ENCODE measurements at places on chromosomes 6 and 20.
A peak's percentile ranks its signal among the peaks of the same experiment; 100 is the strongest.

- no peak for DNase-seq
Observed at GRCh38 chr20:4689220-4689619, 32.5 kb upstream of the PRND start.

DNA sequence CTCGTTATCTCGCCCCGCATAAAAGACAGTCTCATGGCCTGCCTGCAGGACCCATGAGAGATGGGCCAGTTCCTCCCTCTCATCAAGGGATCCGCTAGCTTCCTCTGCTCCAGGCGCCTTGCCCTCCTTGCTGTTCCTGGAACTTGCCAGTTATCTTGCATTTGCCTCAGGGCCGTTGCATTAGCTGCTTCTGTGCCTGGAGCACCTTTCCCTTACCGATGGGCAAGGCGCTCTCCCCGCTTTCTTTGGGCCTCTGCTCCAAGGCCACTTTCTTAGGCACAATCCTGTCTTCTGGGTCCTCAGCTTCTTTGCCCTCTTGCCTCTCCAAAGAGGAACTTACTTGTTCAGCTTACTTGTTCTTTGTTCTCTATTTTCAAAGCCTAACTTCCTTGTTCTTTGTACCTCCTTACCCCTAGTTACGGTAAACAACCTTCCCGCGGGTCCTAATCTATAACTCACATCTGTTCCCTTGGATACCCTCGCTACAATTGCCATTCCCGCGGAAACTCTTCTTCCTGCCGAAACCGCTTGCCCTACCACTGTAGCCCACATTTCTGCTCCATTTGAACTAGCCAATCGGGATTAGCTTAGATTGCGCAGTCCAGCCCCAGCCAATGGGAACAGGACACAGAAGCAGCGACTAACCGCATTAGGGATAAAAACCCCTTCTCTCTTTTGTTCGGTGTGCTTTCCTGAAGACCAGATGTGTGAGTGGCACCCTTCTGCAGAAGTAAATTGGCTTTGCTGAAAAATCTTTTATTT lies 887 bp upstream of the NSFL1C start:
- no peak for DNase-seq

DNA sequence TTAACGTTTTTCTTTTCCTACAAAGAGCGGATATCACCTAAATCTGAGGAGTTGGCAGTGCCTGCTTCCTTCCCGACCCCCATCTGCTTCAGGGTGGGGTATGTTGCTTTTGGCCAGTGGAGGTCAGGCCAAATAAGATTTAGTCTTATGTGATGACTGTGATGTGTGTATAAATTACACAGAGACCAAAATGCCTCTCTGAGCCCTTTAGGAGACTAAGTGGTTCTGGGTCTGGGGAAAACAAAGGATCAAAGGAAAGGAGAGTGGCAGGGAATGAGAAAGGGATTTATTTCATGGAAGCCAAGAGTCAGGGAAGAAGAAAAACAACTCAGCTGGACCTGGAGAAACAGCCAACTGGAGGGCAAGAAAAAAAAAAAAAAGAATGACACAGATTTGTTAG lies 39.1 kb upstream of the TBC1D7 start:
- no peak for DNase-seq

- DNase-seq: no peak
Observed at GRCh38 chr6:105819745-105820144, 266.4 kb upstream of the PRDM1 start.

DNA sequence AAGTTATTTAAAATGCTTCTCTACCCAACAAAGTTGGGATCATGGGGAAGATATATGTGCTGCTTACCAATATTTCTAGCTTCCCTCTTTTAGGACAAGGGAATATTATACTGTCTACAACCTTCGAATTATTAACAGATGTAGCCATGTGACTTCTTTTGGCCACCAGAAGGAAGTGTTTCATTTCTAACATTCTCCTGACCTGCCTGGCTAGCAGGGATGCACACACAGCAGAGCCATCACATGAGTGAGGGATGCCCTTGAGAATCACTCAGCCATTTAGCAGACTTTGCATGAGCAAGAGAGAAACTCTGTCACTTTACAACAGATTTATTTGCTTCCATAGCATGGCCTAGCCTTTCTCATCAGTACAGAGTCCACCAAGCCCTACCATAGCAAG lies 230.7 kb upstream of the MARCKS start:
- DNase-seq: no peak

DNA sequence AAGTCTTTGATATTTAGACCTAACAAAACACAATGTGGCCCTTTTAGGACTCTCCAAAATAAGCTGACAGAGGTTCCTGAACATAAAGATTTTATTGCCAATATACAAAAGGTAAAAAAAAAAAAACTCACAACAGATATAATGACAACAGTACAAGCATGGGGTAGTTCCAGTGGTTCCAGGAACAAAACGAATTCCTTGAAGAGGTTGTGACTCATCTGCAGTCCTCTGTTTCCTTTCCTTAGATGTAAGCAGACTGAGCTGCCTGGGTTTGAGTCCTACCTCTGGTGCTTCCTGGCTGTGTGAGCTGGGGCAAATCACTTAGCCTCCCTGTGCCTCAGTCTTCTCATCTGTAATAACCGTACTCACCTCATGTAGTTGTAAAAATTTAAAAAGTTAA lies 13.3 kb upstream of the CTAGE9 start:
- DNase-seq: no peak

DNA sequence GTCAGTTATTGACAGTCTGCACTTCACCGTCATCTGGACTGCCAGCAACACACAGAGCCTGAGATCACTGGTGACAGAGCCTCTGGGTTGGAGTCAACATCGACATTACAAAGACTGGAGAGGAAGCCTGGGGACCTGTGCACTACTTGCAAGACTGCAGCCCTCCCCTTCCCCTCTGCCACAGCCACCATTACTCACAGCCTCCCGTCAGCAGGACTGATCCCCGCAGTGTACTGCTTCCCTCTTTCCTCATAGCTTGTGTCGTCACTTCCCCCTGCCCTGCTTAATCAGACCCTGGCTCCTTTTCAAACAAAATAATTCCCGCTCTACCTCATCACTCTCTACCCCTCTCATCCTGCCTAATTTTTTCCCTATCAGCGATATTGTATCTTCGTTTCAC lies 235.5 kb upstream of the KCNQ5 start:
- DNase-seq: no peak

DNA sequence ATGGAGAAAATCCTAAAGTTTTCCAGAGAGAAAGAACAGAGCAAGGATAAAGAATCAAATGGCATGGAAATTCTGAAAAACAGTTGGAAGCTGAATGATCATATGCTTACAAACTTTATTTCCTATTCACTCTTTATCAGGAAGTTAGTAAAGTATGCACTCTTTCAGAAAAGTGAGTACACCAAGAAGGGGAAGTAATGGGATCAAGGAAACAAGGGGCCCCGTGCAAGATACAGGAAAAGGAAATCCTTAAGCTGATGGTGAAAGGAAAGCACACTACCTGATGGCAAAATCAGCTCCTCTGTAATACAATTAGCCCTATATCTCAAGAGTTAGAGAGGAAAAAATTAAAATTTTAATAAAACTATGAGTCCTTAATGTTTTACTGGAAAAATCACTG lies 14.0 kb downstream of the CALHM6 start:
- DNase-seq: no peak

DNA sequence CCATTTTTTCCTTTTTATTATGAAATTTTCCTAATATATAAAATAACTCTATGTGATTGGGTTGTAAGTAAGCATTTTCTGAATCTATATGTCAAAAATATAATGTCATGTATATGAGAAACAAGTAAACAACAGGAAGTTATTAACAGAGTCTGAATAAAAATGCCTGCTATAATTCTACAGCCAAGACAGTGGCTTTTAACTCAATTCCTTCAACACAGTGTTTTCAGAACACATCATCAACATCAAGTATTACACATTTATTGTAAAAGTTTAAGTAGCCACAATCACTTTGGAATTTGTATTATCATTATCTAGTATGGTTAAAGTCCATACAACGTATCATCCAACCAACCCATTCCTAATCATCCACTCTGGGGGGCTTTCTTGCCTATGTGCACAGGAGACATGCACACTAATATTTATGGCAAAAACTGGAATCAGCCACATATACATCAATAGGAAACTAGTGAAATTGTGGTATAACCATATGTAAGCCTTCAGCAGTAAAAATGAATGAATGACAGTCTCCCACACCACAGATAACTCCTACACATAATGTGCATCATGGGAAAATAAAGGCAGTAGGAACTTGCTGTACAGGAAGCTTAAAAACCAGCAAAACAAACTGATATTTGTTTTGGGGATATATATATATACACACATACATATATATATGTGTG lies 6.9 kb upstream of the HLA-A start:
- no peak for DNase-seq

DNA sequence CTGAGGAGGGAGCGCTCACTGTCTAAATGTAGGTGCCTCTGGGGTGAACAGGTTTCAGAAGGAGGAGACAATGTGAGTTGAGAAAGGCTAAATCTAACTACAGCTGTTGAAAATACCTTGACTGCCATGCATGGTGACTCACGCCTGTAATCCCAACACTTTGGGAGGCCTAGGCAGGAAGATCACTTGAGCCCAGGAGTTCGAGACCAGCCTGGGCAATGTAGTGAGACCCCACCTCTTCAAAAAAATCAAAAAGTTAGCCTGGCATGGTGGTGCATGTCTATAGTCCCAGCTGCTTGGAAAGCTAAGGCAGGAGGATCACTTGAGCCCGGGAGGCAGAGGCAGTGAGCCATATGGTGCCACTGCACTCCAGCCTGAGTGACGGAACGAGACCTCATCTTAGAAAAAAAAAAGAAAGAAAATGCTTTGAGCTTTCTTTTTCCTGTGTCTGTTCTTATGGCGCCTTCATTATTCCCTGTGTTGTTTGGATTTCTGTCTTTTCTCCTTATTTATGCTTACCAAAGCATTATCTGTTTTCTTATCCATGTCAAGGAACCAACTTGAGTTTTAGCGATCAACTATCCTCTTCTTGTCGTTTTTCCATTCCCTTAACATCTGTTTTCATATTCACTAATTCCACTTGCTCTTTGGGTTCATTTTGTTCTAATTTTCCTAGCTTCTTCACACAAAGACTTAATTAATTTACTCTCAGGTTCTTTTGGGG lies 8.5 kb downstream of the SLC2A10 start:
- no peak for DNase-seq

DNA sequence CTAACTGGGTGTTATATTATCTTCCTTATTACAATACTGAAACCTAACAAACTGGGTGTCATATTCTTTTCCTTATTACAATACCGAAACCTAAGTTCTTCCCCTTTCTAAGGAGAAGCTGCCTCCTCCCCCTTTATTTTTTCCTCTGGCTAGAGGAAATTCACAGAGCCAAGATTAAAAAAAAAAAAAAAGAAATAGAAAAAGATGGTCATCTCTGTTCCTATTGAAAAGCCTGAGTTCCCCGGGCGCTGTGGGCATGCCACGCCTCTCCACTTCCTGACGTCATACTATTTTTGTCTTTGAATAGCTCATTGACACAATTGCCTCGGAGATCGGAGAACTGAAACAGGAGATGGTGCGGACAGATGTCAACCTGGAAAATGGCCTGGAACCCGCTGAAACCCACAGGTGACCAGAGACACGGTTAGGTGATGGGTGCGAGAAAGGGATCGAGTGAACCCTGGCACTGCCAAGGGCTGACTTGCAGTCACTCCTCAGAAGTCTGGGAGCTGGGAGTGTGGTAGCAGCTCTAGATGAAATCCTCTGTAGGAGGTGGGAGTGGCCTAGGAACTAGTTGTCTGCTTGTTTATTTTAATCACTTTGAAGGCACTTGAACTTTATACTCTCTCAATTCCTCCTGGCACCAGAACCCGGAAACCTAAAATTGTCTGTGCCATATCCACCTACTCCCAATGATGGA lies 82.2 kb upstream of the NAA20 start:
- peak; percentile 60 for DNase-seq

GRCh38 chr6:66184091-66184490 lies 477.1 kb upstream of the EYS start:
- no peak for DNase-seq

- peak; percentile 23 for DNase-seq
Observed at GRCh38 chr20:46894579-46894958, at the start of gene EYA2. TSS of gene EYA2 (plus strand) at chr20:46894843. CDS start at chr20:46990011, 95,168 bp downstream.

DNA sequence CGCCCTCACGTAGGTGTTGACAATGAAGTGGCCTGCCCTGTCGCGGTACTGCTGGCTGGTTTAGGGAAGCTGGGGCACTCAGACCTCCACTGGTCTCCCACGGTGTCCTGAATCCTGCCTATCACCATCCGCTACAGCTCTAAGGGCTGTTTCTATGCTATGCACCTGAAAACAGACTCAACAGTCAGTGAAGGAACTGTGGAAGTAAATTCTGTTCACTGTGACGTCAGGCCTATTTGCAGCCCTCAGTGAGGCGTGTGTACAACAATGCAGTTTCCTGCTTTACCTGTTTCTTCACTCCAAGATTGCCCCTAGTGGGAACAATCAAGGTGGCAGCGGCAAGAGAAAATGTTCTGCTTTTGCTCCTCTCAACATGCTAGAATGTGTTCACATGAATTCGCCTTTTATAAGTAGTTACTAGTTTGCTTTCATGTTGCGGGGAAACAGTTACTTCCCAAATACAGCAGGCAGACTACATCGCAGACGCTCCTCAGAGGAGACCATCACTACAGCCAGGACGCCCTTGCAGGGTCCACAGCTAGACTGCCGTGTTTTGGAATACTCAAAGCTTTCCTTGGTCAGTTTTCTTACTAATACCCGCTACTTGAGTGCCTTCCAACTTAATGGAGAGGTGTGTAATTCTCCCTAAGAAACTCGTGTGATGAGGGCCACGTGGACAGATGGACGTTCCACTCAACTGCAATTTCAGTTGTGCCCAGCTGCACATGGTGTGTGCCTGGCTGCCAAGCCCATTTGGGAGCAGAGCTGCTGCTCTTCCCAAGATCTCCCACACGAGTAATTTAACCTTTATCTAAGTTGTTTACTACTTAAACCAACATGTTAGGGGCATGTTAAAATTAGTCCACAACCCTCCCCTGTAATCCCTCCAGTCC lies 25.4 kb downstream of the DIDO1 start:
- DNase-seq: no peak

DNA sequence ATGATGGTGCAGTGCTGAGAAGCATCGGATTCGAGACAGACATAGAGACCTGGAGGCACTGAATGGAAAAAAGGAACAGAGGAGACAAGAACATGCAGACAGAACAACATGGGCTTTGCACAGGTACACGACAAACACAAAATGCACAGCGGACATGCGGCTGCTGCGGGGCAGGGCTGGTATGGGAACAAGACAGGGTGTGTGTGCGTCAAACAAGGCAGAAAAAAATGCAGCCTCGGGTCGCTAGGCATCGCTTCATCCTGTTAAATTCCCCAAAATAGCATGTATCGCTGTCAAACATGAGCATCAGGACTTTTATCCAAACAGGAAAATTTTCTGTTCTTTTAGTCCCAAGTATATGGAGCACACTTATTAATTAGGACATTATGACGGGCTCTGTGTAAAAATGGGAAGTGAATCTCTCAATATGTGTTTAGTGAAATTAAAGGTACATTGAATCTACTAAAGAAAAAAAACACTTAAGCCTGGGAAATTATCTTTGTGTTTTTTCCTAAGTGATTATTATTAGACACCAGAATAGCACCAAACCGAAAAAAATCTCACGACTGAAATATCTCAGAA lies 36.1 kb upstream of the TBXT start:
- DNase-seq: no peak

GRCh38 chr20:17666481-17666880 lies 15.6 kb downstream of the RRBP1 start:
- no peak for DNase-seq

Measured in posterior cingulate gyrus (tissue), 11 donors.